ENCODE measurements at places on chromosomes 2 and 18. TPM values are rescaled to one million over a fixed set of nuclear protein-coding genes. Genes with fewer than 3 reads are reported as not detected.

Gene ACYP2
- 6.8 TPM for total RNA-seq

Gene C2orf78
- total RNA-seq, result not detected

Gene AQP12A
- not detected for total RNA-seq

Gene CPLX4
- not detected for total RNA-seq

Gene SKOR2
- total RNA-seq, result not detected

GRCh38 chr2:127857265-127857808 lies 618 bp downstream of the POLR2D start:
- H3K27me3 ChIP-seq, result no peaks in the 10 kb centered on the region
- peaks cover 2% of the 10 kb centered on the region for H3K36me3 ChIP-seq
- H3K4me1 ChIP-seq, result no peaks in the 10 kb centered on the region
- peak overlapping the region; percentile 91 for H3K4me3 ChIP-seq
- DNase-seq, result no peak
- peak overlapping the region; percentile 75 for H3K27ac ChIP-seq

GRCh38 chr2:29726976-29727375 lies 194.4 kb downstream of the ALK start:
- H3K4me1 ChIP-seq, result no peaks in the 10 kb centered on the region
- H3K4me3 ChIP-seq, result no peak overlapping the region
- no peaks in the 10 kb centered on the region for H3K36me3 ChIP-seq
- DNase-seq, result no peak
- no peak overlapping the region for H3K27ac ChIP-seq
- peaks cover 15% of the 10 kb centered on the region for H3K27me3 ChIP-seq

- H3K4me3 ChIP-seq, result no peak overlapping the region
- H3K4me1 ChIP-seq, result peaks cover 6% of the 10 kb centered on the region
- H3K27ac ChIP-seq, result no peak overlapping the region
- peak; percentile 37 for DNase-seq
- no peaks in the 10 kb centered on the region for H3K36me3 ChIP-seq
These were observed 1.0 kb upstream of the NPHP1 start for GRCh38 chr2:110205660-110206455.

DNA sequence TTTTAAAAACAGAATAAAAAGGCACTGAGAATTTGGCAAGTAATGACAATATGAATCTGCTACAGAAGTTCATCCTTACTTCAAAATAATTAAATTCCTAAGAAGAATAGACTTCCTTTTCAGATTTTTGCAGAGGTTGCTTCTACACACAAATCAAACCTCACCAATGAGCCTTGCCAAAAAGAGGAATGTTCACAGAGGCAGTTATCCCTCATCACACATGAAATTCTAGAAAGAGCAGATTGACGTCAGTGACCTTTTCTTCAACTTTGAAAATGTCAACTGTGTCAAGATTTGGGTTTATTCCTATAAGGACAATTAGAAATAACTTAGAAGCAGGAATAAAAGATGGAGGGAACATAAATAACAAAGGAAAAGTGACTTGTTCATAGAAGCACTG lies 64.6 kb downstream of the MBD2 start:
- H3K27ac ChIP-seq, result no peak overlapping the region
- DNase-seq, result no peak
- no peaks in the 10 kb centered on the region for H3K27me3 ChIP-seq
- H3K4me1 ChIP-seq, result peaks cover 19% of the 10 kb centered on the region
- peaks cover 24% of the 10 kb centered on the region for H3K36me3 ChIP-seq

DNA sequence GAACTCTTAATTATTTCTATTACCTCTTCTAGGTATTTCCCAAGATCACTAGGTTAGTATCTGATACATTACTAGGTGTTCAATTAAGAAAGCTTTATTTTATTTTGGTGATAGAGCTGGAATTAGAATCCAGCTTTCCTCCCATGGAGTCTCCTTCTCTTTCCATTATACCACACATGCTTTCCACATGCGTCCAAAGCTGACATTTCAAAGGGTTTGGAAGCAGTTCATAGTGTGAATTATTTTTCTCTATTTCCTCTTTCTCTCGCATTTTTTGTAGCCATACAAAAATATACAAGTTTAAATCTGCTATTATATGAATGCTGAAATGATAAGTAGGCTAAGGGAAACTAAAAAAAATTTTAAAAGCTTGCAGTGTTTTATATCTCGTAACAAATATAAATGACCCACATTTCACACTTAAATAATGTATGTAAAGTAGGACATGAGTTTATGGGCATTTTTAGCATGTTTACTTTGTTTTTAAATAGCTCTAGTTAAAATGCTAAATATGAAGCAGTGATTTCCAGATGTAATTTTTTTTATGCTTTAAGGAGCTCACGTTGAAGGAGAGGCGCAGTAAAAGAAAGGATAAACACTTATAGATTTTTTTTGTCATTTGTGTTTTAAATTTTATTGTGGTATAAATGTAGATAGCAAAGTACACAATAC lies 20.1 kb downstream of the ZC3H6 start:
- no peak overlapping the region for H3K27ac ChIP-seq
- H3K27me3 ChIP-seq, result no peaks in the 10 kb centered on the region
- H3K4me3 ChIP-seq, result no peak overlapping the region
- H3K4me1 ChIP-seq, result peaks cover 2% of the 10 kb centered on the region

GRCh38 chr2:128562471-128563347 lies 244.0 kb upstream of the HS6ST1 start:
- DNase-seq, result peak; percentile 69
- peaks cover 22% of the 10 kb centered on the region for H3K4me1 ChIP-seq
- H3K27me3 ChIP-seq, result no peaks in the 10 kb centered on the region
- H3K4me3 ChIP-seq, result no peak overlapping the region

GRCh38 chr2:75807992-75808391 lies 97.3 kb upstream of the GCFC2 start:
- H3K27me3 ChIP-seq, result no peaks in the 10 kb centered on the region
- no peak overlapping the region for H3K4me3 ChIP-seq
- no peak overlapping the region for H3K27ac ChIP-seq
- H3K36me3 ChIP-seq, result no peaks in the 10 kb centered on the region

- H3K27ac ChIP-seq, result no peak overlapping the region
- no peaks in the 10 kb centered on the region for H3K36me3 ChIP-seq
- H3K4me1 ChIP-seq, result peaks cover 2% of the 10 kb centered on the region
- no peak overlapping the region for H3K4me3 ChIP-seq
- no peaks in the 10 kb centered on the region for H3K27me3 ChIP-seq
- no peak for DNase-seq
These were observed 596.4 kb upstream of the VRK2 start for GRCh38 chr2:57450170-57450569.

GRCh38 chr2:174005801-174006419 lies 40.7 kb upstream of the SP3 start:
- no peaks in the 10 kb centered on the region for H3K36me3 ChIP-seq
- H3K27ac ChIP-seq, result no peak overlapping the region
- no peak overlapping the region for H3K4me3 ChIP-seq
- peak; percentile 31 for DNase-seq

- peaks cover 88% of the 10 kb centered on the region for H3K27me3 ChIP-seq
- H3K4me1 ChIP-seq, result peaks cover 19% of the 10 kb centered on the region
- no peak overlapping the region for H3K27ac ChIP-seq
- H3K4me3 ChIP-seq, result peak overlapping the region; percentile 66
These were observed 2.4 kb downstream of the OSR1 start for GRCh38 chr2:19355931-19356544.

DNA sequence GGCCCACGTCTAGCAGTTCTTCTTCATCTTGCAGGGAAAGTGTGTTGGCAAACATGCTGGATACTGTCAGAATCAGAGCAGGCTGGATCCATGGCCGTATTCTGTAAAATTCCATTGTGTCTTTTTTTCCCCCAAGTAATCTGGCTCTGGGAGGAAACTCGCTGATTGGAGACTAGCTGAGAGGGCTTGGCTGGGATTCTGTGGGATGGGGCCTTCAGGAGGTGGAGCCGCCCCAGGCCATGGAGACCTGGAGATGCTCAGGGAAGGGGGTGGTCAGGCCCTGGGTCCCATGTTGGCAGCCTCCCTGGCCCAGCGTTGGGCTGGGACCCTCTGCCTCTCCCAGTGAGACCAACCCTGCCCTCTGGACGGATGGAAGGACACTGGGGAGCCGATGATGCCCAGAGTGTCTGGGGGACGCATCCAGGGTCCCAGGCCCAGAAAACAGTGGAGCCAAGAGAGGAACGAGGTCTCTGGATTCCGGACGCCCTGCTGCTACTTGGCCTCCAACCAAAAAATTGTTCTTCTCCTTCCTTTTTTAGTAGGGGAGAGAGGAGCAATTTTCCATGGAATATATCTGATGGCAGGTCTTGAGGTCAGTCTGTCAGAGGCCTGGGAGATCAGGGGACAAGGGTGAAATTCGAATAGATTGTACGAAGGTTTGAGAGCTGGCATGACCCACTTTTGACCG lies 114.5 kb downstream of the AGAP1 start:
- H3K4me3 ChIP-seq, result no peak overlapping the region
- DNase-seq, result no peak
- no peaks in the 10 kb centered on the region for H3K36me3 ChIP-seq
- peaks cover 22% of the 10 kb centered on the region for H3K4me1 ChIP-seq
- no peak overlapping the region for H3K27ac ChIP-seq

DNA sequence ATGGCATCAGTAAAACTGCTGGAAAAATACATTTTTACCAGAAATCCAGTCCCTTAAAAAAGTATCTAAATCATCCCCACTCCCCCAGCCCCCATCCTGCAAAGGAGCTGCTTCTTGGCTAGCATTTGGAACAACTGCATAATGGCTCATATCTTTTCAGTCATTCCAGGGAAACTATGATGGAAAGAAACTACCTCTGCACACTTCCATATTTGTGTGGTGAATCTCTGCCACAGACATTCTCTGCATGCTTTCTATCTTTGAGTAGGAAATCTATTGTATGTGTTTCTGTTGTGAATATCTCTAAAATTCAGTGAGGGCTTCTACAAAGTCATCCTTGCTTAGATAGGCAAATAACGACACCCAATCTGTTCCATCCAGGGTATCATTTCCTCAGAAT lies 632.3 kb downstream of the LRP1B start:
- H3K27ac ChIP-seq, result peak overlapping the region; percentile 2
- no peaks in the 10 kb centered on the region for H3K27me3 ChIP-seq
- peak; percentile 71 for DNase-seq
- H3K4me3 ChIP-seq, result no peak overlapping the region

DNA sequence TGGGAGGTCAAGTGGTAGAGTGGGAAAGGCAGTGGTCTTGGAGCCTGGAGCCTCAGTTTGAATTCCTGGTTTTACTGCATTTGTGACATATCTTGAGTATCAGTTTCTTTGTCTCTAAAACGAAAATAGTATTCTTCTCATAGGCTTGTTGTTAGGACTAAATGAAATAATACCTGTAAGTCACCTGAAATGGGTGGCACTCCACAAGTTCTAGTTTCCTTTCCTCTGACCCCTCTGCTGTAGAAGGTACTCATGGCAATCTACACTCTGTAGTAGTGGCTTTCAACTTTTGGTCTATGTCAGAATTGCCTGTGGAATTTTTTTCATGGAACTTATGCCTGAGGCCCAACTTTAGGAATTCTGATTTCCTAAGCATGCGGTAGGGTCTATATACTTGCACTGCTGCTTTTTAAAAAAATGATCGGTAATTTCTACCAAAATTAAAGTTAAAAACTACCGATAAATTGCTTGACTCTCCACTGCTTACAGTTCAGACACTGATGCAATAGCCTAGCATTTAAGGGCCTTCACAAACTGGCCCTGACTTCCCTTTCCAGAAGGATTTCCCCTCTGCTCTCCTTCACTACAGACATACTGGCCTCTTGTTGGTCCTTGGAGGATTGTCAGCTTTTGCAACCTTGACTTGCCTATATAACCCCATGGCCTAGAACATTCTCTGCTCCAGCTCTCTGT lies 47.2 kb downstream of the PLEK start:
- H3K27ac ChIP-seq, result no peak overlapping the region
- DNase-seq, result no peak
- no peak overlapping the region for H3K4me3 ChIP-seq
- H3K36me3 ChIP-seq, result no peaks in the 10 kb centered on the region
- H3K4me1 ChIP-seq, result no peaks in the 10 kb centered on the region

DNA sequence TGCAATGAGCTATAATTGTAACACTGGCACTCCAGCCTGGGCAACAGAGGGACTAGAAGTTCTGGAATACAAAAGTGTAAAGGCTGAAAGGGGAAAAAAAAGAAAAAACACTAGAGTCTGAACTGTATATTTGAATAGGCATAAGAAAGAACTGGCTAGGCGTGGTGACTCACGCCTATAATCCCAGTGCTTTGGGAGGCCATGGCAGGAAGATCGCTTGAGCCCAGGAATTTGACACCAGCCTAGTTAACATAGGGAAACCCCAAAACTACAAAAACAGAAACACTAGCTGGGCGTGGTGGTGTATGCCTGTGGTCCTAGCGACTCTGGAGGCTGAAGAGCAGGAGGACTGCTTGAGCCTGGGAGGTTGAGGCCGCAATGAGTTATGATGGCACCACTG lies 70.6 kb downstream of the SAP130 start:
- H3K27ac ChIP-seq, result no peak overlapping the region
- no peaks in the 10 kb centered on the region for H3K4me1 ChIP-seq
- peaks cover 27% of the 10 kb centered on the region for H3K36me3 ChIP-seq

- no peak overlapping the region for H3K27ac ChIP-seq
- H3K4me1 ChIP-seq, result no peaks in the 10 kb centered on the region
- no peak for DNase-seq
- H3K36me3 ChIP-seq, result no peaks in the 10 kb centered on the region
- no peak overlapping the region for H3K4me3 ChIP-seq
These were observed 3.9 kb downstream of the BOD1L2 start for GRCh38 chr18:57150828-57151227.

GRCh38 chr2:233700028-233700635 lies 7.4 kb downstream of the UGT1A6 start:
- H3K4me3 ChIP-seq, result no peak overlapping the region
- H3K36me3 ChIP-seq, result no peaks in the 10 kb centered on the region
- peak; percentile 88 for DNase-seq
- H3K27me3 ChIP-seq, result no peaks in the 10 kb centered on the region
- H3K27ac ChIP-seq, result peak overlapping the region; percentile 65

- no peak for DNase-seq
- no peaks in the 10 kb centered on the region for H3K27me3 ChIP-seq
- H3K4me3 ChIP-seq, result no peak overlapping the region
- no peak overlapping the region for H3K27ac ChIP-seq
- no peaks in the 10 kb centered on the region for H3K4me1 ChIP-seq
These were observed 72.5 kb downstream of the XIRP2 start for GRCh38 chr2:166960702-166961270.

- H3K4me3 ChIP-seq, result no peak overlapping the region
- no peak overlapping the region for H3K27ac ChIP-seq
These were observed 404.7 kb downstream of the BCL11A start for GRCh38 chr2:60148716-60149115.

DNA sequence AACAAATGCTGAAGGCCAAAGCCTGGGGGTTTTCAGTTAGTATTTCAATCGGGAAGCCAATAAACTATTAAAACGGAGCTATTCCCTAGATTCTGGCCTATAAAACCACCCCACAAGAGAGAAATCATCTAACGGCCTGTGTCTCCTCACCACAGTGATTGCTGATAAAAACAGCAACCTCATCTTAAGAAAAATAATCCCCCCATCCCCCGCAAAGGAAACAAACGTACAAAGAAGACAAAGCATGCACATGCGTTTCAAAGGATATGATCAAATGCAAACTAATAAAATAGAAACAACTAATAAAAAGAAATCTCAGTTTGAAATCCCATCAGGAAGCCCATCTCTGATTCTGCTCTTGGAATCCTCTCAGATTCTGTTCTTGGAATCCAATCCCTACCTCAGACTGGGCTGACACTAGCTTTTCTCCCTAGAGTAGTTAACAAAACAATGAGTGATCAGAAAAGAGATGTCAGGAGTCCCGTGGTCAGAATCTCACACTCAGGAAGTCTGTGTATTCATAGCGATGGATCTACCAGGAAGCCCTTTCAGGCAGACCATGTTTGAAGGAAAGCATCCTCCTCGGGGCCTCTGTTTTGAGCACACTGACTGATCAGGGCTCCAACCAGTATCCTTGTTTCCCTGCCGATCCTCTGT lies 150.7 kb downstream of the THADA start:
- DNase-seq, result no peak
- no peaks in the 10 kb centered on the region for H3K36me3 ChIP-seq
- peaks cover 10% of the 10 kb centered on the region for H3K4me1 ChIP-seq
- no peak overlapping the region for H3K4me3 ChIP-seq
- H3K27ac ChIP-seq, result peak overlapping the region; percentile 38

GRCh38 chr2:43340945-43341356 lies 114.5 kb upstream of the ZFP36L2 start:
- DNase-seq, result peak; percentile 81
- no peaks in the 10 kb centered on the region for H3K36me3 ChIP-seq
- H3K27me3 ChIP-seq, result no peaks in the 10 kb centered on the region
